ENCODE measurements at places on chromosomes 7 and 10.
A peak's percentile ranks its signal among the peaks of the same experiment; 100 is the strongest.

GRCh38 chr10:132062641-132063390 is 2.9 kb upstream of the JAKMIP3 start:
- no peak for DNase-seq

GRCh38 chr10:62456611-62457101 is 82.5 kb downstream of the ZNF365 start:
- no peak for DNase-seq

- peak; percentile 1 for DNase-seq
Observed at GRCh38 chr7:150380463-150380862, 1.3 kb downstream of the ZNF775 start.

DNA sequence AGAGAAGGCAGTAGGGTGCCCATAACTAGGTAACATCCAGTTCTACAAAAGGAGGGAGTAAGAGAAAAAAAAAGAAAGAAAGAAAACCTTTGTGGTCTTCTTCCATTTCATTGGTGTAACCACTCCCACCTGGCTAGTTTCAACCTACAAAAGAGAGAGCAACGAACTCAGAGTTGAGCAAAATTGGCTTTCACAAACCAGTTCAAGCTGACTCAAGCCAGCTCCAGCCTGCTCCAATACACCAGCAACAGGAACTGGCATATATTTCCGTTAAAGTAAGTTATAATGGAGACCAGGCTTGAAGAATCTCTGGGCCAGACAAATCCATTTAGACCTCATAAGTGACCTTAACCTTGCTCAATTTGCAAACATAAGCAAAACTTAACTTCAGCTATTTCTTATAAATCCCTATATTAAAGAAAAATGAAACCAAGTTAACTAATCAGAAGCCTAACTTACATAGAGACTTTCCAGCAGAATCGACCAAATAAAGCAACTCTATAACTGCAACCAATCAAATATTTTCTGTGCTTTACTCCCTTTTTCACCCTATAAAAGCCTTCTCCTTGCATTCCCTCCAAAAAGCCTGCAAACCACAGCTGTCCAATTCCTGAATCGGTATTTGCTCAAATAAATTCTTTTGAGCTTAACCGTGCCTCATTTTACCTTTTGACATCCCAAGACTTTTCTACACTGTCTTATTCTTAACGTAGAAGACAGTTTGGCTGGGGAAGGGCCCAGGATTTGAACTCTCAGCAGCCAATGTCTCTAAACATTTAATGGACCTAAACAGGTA is 10.1 kb downstream of the ANKRD22 start:
- DNase-seq: no peak

- DNase-seq: no peak
Observed at GRCh38 chr10:124628676-124629021, 115.5 kb downstream of the FAM53B start.

DNA sequence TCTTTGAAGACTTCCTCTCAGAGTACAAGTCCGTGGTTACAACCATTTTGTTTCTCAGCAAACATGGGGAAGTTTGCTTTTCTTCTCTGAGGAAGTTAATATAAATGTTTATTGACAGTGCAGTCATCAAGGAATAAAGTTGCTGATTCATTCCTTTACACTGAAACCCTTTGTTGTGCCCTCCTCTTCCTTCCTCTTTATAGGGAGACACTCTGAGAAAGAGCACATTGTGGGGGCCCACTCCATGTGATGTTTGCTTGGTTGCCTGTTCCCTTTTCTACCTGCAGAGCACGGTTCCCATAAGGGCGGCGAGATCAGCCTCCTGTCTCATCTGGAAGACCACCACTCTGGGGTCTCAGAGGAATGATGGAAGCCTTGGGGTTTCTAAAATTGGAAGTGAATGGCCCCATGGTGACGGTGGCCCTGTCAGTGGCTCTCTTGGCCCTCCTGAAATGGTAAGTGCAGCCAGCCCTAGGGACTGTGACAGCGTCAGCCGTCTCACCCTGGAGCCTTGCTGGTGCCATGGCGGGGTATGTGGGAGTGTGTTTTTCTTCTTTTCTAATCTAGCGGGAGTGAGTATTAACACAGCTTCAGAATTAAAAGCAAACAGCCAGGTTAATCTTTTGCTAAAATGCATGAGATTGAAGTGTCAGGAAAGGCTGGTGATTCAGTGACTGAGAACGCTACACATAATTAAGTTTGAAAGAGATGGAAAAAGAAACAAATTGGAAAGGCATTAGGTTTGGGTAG is at the start of gene TBXAS1:
Gene TBXAS1 (plus strand): TSS at position 240 of the 750 bp plus-strand sequence. CDS start 127 bp downstream, at position 367.
- DNase-seq: no peak

DNA sequence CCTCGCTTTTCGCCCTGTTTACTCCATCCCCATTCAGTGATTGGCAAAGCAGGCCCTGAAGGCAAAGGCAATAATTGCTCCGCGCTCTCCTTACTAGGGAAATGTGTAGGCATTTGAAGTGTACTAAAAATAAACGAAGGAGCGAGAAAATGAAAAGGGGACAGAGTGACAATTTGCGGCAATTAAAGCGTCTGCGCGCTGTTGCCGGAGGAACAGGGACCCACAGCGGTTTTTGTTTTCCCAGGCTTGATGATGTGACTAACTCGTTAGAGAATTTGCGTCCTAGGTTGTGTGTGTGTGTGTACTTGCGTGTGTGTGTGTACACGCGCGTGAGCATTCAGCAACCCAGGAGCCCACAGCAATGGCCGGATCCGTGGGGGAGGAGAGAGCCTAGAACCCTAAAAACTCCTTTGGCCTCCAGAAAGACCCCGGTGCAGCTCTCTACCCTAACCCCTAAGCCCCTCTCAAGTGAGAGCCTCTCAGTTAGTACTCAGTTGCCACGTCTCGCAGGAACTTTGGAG is 7.8 kb upstream of the DLX6 start:
- peak; percentile 27 for DNase-seq

DNA sequence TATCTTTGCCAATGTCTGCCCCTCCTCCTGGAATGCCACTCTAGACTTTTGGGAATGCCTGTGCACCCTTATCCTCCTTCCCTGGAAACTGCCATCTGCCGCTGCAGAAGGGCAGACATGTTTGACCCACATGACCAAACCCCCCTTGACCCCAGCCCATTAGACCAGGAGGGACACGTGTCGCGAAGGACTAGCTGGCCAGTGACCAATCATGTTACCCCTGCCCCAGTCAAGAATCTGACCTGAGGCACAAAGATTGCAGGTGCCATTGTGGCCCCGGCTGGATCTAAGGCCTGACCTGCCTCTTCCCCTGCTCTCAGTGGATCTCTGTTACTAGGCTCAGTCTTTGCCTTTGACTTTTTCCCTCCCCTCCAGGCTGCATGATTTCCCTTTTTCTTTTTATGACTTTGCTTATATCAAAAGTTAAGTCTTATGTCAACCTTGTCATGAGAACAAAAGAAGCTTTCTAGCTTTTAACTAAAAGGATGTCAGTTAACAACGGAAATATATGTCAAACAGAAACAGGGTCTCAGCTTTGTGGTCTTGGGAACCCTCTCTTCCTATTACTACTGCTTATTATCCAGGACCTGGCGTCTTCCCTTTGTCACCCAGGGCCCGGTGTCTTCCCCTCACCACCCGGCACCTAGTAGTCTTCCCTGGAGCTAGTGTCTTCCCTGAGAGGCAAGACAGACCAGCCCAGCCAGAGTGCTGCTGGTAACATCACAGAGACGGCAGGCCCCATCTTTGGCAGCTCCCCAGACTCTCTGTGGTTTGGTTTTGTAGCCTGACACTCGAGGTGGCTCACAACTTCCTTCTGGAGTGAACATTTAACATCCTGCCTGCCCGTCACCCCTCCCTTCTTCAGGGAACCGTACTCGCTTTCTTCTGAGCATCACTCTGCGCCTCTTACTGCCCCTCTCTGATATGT is 24.4 kb upstream of the PPIF start:
- DNase-seq: no peak

GRCh38 chr7:17716816-17717215 is 223.5 kb downstream of the SNX13 start:
- no peak for DNase-seq
